Activated effector memory CD4-positive, alpha-beta T cell treated with anti-CD3 and anti-CD28 coated beads, Interleukin-2, amount 50 U/mL, for 16 hours (primary cell): ENCODE measurements at places on chromosomes 3 and 15.

DNA sequence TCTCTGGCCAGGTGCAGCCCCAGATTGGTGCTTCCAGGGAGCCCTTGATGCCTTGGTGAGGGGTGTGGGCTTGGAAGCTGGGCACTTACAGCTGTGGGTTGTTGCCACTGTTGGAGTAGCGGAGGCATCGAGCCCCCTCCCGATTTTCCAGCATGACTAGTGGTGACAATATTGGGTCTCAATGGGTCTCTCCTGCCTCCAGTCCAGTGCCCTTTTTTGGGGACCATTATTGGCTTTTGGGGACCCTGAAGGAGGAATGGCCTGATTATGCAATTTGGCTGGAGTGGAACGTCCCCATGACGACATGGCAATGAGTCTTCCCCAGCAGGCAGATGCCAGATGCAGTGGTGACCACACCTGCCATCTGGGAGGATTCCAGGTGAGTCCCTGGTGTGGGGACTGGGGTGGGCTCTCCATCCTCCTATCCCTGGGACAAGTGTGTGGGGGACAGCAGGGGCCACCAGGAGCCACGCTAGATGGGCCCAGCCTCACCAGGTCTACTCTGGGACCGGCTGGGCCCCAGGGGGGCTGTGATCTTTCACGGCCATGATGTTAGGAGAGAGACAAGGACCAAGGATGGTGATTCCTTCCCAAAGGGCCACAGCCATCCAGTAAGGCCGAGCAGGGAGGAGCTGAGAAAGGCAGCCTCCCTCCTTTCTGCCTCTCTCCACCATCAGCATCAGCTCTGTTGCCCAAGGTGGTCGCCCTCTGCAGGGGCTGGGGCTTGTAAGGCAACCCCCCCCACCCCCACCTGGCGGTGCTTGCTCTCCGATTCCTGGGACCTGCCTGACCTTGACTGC is 196.8 kb downstream of the GOLGA6L6 start:
- peak; percentile 62 for DNase-seq

- no peak for DNase-seq
These were observed 151.4 kb downstream of the THRB start for GRCh38 chr3:24343084-24343783.

GRCh38 chr15:74403588-74403919 is 30.2 kb downstream of the SEMA7A start:
- DNase-seq: no peak

DNA sequence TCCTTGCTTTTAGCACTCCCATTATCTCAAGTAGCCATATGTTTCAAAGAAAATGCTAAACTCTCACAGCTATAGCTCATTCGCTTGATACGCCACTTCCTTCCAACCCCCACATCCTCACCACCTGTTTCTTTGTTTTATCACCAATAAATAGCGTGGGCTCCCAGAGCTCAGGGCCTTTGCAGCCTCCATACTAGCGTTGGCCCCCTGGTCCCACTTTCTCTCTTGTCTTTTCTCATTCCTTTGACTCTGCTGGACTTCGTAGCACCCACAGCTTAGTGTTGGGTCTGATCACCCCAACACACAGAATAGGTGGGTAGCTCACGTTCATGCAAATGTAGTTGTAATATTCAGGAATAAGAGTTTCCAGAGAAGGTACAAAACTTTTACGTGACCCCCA is 4.1 kb upstream of the GPD1L start:
- DNase-seq: no peak

- DNase-seq: no peak
These were observed 109.6 kb upstream of the LMOD3 start for GRCh38 chr3:69231929-69232440.

- DNase-seq: peak; percentile 96
These were observed at the start of gene ATRIP for GRCh38 chr3:48446425-48447193. Gene ATRIP (plus strand): TSS chr3:48446737. CDS start chr3:48446846, 109 bp downstream.

GRCh38 chr15:26702381-26702780 is 70.5 kb downstream of the GABRB3 start:
- no peak for DNase-seq

DNA sequence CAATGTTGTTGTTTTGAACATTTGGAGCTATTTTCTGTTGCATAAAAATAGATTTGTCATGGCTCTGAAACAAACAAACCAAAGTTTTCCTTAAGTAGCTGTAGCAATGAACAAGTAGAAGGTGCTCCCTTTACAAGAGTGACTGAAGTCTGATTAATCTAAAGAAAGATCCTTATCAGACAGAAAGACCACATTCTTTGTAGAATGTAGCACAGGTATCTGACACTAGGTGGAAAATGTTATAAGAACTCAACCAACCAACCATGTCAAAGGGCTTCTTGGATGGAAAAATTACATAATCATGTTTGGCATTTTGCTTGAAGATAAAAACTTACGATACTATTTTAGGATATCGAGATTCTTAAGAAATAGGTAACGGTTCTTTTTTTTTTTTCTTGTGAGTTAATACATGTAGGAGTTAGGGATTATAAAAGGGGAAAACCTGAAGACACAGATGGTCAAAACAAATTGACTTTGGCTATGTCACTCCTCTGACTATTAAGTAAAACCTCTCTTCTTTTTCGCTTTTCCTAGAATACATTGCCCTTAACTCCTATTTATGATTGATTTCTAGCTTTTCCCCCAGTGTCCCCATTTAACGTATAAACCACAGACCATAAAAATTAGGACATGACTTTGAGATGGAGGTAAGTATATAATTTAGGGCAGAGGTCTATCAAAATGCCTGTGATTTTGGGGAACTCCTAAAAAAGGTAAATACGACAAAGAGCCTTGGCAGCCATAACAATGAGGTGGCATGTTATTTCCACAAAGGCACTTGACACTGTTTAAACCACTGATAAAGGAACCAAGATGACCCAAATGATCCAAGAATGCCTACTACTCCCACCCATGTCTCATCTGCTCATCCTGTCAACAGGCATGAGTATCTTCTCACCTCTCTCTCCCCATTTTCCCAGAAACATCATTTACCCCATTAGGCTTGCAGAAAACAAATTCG is 72.0 kb downstream of the CCR4 start:
- DNase-seq: no peak

DNA sequence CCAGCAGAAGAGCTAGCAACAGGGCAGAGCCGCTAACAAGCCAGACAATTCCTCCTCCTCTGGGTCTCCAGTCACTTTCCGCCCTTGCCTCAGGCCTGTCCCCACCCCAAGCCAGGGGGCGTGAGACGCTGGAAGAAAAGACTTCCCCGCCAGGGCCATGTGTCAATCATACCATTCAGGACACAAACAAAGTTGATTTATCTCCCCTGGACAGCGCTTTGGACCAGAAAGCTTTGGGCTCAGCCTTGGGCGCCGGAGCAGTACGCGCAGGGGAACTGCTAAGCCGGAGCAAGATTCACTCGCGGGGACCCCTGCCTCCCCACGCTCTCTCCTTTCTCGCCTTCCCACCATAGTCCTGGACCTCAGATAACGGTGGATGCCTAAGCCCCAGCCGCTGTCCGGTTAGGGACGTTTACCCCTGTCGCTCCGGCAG is 479 bp downstream of the LRRC2 start:
- DNase-seq: no peak

DNA sequence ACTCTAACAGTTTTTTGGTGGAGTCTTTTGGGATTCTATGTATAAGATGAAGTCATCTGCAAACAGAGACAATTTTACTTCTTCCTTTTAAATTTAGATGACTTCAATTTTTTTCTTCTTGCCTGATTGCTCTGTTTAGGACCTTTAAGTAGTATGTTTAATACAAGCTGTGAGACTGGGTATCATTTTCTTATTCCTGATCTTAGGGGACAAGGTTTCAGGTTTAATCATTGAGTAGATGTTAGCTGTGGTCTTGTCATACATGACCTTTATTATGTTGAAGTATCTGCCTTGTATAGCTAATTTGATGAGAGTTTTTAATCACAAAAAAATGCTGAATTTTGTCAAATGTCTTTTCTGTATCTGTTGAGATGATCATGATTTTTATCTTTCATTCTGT is 20.6 kb downstream of the GRM2 start:
- no peak for DNase-seq

GRCh38 chr3:159416856-159417255 is 571.8 kb upstream of the IL12A start:
- DNase-seq: no peak

GRCh38 chr3:53181024-53181371 is 20.0 kb downstream of the PRKCD start:
- DNase-seq: no peak

- DNase-seq: no peak
These were observed 150.8 kb upstream of the DPH6 start for GRCh38 chr15:35696767-35697231.

GRCh38 chr3:165159760-165160421 is 36.3 kb downstream of the SLITRK3 start:
- no peak for DNase-seq

- DNase-seq: no peak
These were observed 31.5 kb upstream of the FAM81A start for GRCh38 chr15:59406446-59406845.

DNA sequence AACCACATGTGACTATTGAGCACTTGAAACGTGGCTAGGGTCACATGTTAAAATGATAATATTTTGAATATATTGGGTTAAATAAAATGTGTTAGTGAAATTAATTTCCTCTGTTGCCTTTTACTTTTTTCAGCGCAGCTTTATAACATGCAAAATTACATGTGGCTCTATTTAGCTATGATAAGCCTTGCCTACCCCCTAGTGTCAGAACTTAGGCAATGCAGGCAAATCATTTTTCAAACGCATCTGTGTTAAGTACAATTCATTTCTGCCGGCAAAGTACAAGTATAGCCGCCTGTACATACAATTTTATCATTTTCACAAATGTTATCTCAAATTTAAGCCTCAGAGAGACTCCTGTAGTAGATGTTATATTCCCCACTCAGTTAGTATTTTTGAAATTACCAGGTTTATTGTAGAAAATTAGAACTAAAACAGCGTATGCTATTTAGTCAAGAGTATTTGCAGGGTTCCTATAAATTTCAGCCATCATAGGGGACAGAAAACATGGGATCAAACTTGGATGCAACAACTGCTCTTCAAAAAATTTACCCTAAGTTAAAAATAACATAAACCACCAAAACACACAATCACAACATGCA is 56.1 kb downstream of the TAFA4 start:
- no peak for DNase-seq

- no peak for DNase-seq
These were observed 21.3 kb upstream of the SCAANT1 start for GRCh38 chr3:63933459-63933858.

GRCh38 chr3:133081016-133081415 is 42.8 kb downstream of the TMEM108 start:
- no peak for DNase-seq

- no peak for DNase-seq
These were observed 255.2 kb upstream of the ROBO1 start for GRCh38 chr3:80023010-80023409.

GRCh38 chr3:35678643-35679161 is 39.4 kb downstream of the ARPP21 start:
- no peak for DNase-seq

DNA sequence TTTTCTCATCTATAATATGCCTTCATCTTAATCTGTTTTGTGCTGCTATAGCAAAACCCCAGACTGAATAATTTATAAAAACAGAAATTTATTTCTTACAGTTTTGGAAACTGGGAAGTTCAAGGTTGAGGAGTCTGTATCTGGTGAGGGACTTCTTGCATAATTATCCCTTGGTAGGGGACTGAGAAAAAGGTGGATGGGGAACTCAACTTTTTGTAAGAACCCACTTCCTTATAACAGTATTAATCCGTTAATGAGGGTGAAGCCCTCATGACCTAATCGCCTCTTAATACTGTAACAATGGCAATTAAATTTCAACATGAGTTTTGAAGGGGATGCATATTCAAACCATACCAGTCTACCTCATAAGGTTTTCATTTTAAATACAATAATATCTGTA is 17.4 kb upstream of the MYH15 start:
- no peak for DNase-seq

DNA sequence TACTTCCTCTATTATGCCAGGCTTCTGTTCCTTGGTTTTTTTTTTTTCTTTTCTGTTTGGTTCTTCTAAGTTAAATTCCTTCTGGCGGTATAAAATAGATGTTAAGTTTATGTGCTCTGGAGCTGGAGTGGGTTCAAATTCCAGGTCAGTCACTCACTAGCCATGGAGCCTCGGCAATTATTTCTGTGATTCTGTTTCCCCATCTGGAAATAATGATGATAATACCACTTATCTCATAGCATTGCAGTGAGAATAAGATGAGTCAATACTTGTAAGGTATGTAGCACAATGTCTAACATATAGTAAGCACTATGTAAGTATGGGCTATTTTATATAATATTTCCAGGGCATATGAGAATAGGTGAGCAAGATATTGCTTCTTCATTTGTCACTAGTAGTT is 33.2 kb upstream of the ZDHHC23 start:
- no peak for DNase-seq

DNA sequence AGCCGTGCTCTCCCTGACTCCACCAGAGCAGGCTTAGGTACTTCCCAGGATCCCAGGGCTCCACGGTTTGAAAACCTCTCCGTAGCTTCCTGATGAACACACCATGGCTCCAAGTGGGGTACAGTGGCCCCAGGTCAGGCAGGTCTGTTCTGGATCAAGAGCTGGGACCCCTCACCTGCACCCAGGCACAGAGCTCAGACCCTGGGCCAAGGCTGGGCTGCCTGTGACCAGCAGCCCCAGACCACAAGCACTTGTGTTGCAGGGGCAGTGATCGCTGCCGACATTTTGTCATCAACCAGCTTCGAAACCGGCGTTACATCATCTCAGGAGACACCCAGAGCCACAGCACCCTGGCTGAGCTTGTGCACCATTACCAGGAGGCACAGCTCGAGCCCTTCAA is 5.3 kb downstream of the SH2D7 start:
- DNase-seq: peak; percentile 50

- DNase-seq: no peak
These were observed 245.4 kb upstream of the MCTP2 start for GRCh38 chr15:93985925-93986324.

DNA sequence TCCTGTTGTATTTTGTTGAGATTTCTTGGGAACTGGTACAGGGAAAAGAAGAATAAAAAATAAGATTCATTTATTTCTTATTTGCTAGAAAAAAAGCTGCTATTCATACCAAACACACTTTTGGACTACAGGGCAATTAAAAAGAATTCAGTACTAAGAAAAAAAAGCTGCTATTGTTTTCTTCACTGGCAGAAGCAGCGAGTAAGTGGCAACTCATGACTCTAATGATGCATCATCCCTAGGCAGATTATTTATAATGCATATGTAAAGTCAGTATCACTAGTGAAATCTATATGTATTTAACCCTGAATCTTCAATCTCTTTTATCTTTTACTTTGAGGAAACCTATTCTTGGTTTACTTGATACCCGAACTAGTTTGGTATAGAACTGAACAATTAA is 15.2 kb downstream of the PFN2 start:
- DNase-seq: no peak

DNA sequence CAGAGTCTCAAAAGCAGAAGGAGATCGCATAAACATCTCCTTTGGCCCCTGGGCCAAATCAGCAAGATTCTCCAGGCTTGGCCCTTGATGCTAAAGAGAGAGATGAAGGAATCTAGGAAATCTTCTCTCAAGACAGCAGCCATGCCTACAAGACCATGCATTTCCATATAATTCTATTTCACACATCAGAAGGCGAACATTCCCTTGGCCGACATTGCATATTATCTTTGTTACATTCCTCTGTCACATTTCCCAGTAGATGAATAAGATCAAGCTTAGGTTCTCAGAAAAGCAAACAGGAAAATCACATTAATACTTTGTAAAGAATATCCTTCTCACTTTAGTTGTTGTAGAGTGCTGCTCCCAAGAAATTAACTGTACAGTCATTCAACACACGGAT is 21.3 kb downstream of the GASK1A start:
- DNase-seq: no peak
